ENCODE measurements at places on chromosomes 16 and 17.

DNA sequence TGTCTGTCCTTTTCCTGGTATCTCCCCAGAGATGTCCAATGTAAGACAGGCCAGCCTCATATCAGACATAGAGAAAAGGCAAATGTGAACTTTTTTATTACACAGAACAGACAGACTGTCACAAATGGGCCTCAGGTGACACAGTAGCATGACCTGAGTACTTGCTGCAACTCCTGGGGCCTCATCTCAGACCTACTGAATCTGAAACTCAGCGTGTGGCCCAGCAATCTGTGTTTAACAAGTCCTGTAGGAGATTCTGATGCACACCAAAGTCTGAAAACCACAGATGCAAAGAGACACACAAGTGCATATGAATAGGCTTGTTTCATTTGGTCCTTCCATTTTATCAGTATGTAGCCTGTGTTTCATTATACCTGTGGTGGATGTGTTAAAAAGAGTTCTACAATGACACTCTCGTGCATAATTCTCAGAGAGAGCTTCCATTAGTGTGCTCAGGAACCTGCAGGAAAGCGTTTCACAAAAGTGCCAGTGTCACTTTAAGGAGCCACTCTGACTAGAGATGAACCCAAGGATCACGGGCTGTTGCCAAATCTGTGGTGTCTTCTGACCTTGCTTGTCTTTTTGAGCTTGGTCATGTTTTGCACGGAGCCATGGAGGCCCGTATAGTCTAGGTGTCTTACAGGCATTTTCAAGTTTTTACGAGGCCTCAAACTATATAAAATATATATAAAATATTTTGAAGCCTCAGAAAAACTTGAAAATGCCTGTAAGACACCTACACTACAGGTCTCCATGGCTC is 33.8 kb upstream of the NF1 start:
- DNase-seq: no peak

DNA sequence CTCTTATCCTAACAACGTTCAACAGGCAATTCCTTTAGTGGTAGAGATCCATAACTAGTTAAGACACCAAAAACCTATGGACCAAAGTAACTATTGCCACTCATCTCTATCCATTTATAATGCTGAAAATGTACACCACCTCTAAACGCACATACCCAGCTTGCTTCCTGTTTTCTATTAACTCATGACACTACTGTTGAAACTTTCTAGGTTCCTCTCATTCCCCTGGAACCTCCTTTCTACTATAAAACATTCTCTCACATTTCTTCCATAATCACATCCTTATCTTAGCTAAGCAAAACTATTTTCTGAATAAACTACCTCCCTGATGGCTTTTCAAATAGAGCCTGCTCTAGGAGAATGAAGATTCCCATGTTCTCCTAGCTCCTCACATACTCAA is 42.9 kb upstream of the KSR1 start:
- no peak for DNase-seq

DNA sequence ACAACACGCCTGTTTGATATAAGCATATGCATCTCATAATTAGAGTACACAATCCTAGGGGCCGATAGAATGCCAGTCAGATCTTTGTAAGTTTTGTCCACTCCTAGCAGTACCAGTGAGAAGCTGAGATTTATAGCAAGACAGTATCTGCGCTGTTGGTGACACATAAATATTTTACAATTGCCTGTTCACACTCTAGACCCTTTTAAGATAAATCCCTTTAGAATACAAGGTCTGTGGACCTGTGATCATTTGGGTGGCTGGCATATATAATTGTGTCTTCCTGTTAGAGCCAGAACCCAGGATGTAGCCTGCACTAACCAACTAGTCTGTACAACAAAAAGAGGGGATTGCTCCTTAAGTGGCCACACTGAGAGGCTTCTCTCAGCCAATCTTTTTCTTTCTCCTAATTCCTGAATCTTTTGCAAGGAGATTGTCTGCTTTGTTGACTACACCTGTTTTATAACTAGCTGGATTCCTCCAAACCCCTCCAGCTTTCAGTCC is 74.7 kb downstream of the WIPI1 start:
- no peak for DNase-seq

DNA sequence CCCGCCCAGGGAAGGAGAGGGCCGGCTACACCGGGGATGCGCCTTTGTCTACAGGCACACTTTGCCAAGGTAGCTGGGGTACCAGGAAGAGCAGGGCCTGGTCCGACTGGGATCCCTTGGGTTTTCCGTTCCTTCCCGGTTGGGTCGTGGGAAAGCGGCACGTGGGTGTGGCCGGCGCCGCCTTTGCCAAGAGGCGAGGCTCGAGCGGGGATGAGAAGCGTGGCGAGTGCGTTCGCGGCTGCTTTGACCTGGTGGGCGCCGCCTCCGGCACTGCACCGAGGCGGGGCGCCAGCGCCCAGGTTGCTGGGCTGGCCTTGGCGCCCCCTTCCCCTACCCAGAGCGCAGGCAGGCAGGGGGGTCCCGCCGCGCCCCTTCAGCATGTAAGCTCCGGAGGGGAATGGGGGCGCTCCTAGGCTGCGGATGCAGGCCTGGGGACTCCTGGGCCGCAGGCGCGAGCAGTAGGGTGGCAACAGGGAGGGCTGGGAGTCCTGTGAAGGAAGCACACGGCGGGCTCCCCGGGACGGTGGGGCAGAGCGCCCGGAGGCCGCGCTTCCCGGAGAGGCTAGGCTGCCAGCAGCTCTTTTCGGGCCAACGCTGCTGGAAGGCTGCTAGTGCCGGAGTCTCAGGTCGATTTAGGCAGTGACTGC is 2.0 kb downstream of the HAS3 start:
- DNase-seq: no peak

- no peak for DNase-seq
Observed at GRCh38 chr17:57425431-57425830, 169.1 kb downstream of the MSI2 start.

GRCh38 chr17:2013994-2014317 is 11.2 kb downstream of the RTN4RL1 start:
- DNase-seq: no peak

DNA sequence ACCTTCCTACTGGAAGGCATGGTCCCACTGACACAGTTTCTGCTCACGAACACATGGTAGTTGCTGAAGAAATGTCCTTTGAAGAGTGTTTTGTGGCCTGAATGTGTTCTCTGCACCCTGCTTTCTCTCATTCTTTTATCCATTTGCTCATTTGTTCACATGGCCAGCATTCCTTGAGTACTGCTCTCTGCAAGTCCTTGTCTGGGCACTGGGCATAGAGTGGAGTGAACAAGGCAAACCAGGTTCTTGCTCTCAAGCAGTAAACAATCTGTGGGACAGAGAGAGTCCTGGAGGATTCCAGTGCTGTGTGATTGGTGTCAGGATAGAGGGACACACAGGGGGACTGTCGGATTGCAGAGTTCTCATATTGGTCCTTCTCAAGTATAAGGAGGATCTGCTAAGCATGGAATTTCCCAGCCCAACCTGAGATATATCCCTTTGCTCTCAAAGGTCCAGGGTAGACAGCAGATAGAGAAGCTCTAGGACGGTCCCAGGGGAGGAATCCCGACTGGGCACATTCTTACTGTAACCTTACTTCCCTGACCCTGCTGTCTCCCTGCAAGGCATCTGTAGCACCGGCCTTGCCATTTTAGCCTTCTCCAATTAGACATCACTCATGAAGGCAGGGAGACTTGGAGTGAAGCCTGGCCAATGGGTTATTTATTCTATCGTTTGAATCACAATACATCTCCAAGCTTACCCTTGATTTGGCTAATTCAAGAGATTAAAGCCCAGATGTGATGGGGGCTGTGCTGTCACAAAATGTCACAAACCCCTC is 32.3 kb downstream of the ARL4D start:
- no peak for DNase-seq

DNA sequence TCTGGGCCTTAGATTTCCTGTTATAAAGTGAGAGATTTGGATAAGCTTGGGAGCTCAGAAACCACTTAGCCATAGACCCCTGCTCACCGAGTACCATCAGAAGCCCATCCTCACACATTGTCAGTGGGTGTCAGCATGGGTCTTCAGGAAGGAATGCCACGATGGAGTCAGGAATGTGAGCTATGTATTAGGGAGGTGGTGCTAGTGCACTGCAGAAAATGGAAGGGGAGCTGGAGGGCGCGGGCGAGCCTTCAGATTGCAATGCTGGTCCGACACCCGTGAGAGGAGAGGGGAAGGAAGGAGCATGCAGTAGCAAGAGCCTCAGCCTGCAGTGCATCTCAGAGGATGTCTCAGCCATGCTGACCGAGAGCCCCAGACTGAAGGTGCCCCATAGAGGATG is 294.5 kb downstream of the FOXL1 start:
- DNase-seq: no peak

GRCh38 chr16:11689031-11689840 is 21.0 kb downstream of the SNN start:
- DNase-seq: no peak

DNA sequence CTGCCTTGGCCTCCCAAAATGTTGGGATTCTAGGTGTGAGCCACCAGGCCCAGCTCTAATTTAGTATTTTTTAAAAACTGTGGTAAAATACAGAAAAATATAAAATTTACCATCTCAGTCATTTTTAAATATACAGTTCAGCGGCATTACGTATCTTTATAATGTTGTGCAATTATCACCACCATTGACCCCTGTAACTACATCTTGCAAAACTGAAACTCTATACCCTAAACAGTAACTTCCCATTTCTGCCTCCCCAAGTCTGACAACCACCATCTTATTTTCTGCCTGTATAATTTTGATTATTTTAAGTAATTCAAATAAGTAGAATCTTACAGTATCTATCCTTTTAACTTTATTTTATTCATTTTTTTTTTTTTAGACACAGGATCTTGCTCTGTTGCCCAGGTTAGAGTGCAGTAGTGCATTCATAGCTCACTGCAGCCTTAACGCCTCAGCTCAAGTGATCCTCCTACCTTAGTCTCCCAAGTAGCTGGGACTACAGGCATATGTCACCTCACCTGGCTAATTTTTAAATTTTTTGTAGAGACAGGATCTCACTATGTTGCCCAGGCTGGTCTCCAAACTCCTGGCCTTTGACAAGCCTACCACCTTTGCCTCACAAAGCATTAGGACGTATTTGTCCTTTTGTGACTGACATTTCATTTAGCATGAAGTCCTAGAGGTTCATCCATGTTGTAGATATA is 10.9 kb upstream of the GGA2 start:
- DNase-seq: no peak

DNA sequence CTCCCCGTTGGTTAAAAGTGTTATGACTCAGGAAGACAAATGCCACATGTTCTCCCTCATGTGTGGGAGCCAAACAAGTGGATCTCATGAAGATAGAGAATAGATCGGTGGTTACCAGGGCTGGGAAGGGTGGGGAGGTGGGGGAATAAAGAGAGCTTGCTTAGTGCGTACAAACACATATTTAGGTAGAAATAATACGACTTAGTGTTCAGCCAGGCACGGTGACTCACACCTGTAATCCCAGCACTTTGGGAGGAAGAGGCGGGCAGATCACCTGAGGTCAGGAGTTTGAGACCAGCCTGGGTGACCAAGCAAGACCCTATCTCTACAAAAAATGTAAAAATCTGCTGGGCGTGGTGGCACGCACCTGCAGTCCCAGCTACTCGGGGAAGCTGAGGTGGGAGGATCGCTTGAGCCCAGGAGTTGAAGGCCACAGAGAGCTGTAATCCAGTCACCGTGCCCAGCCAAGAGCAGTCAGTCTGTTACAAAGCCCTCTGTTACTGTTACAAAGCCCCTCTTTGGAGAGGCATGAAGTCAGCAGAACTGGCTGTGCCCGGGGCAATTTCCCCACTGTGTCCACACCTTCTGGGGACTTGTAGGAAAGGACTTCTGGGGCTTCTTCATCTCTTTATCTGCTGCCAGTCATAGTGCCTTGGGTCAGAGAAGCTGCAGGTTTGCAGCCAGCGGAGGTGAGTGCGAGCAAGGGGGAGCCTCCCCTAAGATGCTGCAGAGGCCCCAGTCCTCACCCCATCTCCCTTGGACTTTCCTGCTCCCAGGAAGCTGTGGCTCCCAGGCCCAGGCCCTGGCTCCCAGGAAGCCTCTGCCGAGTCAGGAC is 4.3 kb upstream of the ALDH3A1 start:
- no peak for DNase-seq

- no peak for DNase-seq
Observed at GRCh38 chr16:89574681-89575246, 794 bp upstream of the CPNE7 start.

GRCh38 chr17:71649941-71650350 is 470.9 kb upstream of the SOX9 start:
- no peak for DNase-seq

- DNase-seq: no peak
Observed at GRCh38 chr17:10622617-10623485, 34.3 kb downstream of the MYH3 start.

Measured in T follicular helper cell (primary cell).